Aortic smooth muscle cell (primary cell): ENCODE measurements at places on chromosomes 7 and 10. TPM values are rescaled to one million over a fixed set of nuclear protein-coding genes. Genes with fewer than 3 reads are reported as not detected.

The AKR1E2 gene
- 5.0 and 5.4 TPM in 2 replicates for total RNA-seq

The ABCB1 gene
- total RNA-seq, result 1.3 and 3.9 TPM in 2 replicates

The LRGUK gene
- total RNA-seq, result under 0.01 and 0.13 TPM in 2 replicates

The CRTAC1 gene
- not detected in 2 replicates for total RNA-seq

The SH2B2 gene
- 0.50 and 0.92 TPM in 2 replicates for total RNA-seq

The AOC1 gene
- total RNA-seq, result not detected in 2 replicates

The HTR5A gene
- total RNA-seq, result not detected in 2 replicates

The NRF1 gene
- total RNA-seq, result 11.5 and 12.2 TPM in 2 replicates

The KEL gene
- total RNA-seq, result not detected in 2 replicates

The AGR2 gene
- not detected in 2 replicates for total RNA-seq

The ADCY1 gene
- 0.12 and 0.13 TPM in 2 replicates for total RNA-seq

The ZEB1 gene
- 93.0 and 167 TPM in 2 replicates for total RNA-seq

The PWWP2B gene
- 7.0 and 7.7 TPM in 2 replicates for total RNA-seq

The COBL gene
- not detected in 2 replicates for total RNA-seq

The RASSF4 gene
- total RNA-seq, result 12.1 and 12.6 TPM in 2 replicates

The TUBB8 gene
- not detected in 2 replicates for total RNA-seq

The SLC16A9 gene
- total RNA-seq, result 4.9 and 5.0 TPM in 2 replicates

The ERVW-1 gene
- not detected in 2 replicates for total RNA-seq

The MYL10 gene
- not detected in 2 replicates for total RNA-seq

The DRGX gene
- total RNA-seq, result not detected in 2 replicates

The UCN3 gene
- not detected in 2 replicates for total RNA-seq

The KCP gene
- under 0.01 TPM in 1 of 2 replicates, not detected in the other for total RNA-seq

The TACC2 gene
- total RNA-seq, result 9.6 and 14.1 TPM in 2 replicates

The NEUROG3 gene
- not detected in 2 replicates for total RNA-seq

The OR2A5 gene
- total RNA-seq, result not detected in 2 replicates

The ARHGEF35 gene
- total RNA-seq, result 2.0 and 3.0 TPM in 2 replicates

The BMS1 gene
- total RNA-seq, result 18.5 and 22.1 TPM in 2 replicates

The RET gene
- 0.13 TPM in 1 of 2 replicates, not detected in the other for total RNA-seq

The PRPS1L1 gene
- 0.06 and 0.13 TPM in 2 replicates for total RNA-seq

The GPR146 gene
- 0.68 and 0.79 TPM in 2 replicates for total RNA-seq

The FAM25C gene
- not detected in 2 replicates for total RNA-seq

The SEPTIN7 gene
- total RNA-seq, result 215 and 418 TPM in 2 replicates

The CCSER2 gene
- total RNA-seq, result 18.4 and 65.9 TPM in 2 replicates

The WNT8B gene
- total RNA-seq, result not detected in 2 replicates

The RARRES2 gene
- not detected in 2 replicates for total RNA-seq

The CALML5 gene
- not detected in 2 replicates for total RNA-seq

The CADPS2 gene
- 21.7 TPM in 2 replicates for total RNA-seq
